GM23338 (cell line): ENCODE measurements at places on chromosomes 13 and 19.

DNA sequence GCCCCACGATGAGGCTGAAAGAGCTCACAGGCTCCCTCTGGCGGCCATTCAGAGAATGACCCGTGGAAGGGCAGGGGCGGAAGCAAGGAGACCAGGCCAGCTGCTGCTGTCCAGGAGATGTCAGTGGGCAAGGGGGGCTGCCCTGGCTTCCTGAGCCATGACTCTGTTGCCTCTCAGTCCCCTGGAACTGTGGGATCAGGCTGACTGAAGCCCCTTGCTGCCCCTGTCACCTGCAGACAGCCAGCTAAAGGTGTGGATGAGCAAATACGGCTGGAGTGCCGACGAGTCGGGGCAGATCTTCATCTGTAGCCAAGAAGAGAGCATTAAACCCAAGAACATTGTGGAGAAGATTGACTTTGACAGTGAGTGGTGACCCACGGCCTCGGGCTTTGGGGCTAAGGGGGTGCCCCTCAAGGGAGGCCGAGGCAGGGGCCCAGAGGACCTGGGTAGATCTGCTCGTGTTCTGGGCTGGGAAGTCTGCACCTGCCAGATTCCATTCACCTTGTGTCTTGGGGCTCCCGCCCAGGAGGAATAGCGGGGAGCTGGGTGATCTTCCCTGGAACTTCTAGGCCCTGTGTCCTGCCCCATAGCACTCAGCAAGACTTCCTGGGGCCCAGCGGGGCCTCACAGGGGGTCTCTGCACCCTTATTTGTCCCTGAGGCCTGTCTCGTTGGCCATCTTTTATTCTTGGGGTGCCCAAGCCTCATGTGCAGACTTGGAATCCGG is 12.5 kb upstream of the ACTN4 start:
- DNase-seq, result peak; percentile 73

DNA sequence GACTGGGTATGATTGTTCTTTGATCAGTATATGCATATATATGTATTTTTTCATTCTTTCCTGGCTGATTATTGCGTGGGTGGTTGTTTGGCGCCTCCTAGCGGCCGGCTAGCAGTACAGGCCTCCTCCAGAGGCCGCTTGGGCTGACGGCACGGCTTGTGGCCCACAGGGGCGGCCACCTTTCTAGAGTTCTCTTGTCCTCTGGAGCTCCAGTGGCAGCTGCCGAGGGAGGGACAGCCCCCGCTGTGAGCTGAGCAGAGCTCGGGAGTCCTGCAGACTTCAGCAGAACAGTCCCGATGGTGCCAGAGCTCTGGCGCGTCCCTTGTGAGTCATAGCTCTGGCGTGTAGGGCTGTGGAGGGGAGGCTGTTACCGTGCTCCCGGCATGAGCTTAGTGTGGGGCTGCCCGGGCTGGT is 22.5 kb upstream of the ZNF429 start:
- DNase-seq, result peak; percentile 83

DNA sequence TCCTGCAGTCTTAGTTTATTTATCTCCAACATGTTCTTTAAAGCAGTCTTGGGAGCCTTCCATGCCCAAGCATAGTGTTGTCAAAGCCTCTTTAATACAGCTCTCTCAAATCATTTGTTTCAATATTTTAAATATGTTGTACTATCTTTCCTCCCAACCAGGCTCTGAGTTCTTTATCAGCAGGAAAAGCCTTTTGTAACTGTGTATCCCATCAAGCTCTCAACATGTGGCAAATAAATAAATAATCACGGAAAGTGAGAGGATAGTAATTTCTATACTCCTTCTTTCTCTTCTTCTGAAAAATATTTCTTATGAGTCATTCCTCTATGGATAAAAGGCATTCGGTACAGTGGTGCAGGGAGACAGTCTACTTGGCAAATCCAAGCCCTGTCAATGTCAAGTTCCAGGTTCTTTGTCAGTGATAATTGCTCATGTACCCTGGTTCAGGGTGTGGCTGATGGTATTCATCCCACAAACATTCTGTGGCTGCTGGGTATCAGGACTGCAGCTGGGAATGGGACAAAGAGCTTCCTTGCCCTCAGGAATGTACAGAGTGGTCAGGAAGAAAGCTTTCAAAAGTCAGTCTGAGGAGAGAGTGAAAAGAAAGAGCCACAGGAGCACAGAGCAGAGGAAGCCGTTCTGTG is 384.3 kb downstream of the EFNB2 start:
- DNase-seq, result peak; percentile 51

DNA sequence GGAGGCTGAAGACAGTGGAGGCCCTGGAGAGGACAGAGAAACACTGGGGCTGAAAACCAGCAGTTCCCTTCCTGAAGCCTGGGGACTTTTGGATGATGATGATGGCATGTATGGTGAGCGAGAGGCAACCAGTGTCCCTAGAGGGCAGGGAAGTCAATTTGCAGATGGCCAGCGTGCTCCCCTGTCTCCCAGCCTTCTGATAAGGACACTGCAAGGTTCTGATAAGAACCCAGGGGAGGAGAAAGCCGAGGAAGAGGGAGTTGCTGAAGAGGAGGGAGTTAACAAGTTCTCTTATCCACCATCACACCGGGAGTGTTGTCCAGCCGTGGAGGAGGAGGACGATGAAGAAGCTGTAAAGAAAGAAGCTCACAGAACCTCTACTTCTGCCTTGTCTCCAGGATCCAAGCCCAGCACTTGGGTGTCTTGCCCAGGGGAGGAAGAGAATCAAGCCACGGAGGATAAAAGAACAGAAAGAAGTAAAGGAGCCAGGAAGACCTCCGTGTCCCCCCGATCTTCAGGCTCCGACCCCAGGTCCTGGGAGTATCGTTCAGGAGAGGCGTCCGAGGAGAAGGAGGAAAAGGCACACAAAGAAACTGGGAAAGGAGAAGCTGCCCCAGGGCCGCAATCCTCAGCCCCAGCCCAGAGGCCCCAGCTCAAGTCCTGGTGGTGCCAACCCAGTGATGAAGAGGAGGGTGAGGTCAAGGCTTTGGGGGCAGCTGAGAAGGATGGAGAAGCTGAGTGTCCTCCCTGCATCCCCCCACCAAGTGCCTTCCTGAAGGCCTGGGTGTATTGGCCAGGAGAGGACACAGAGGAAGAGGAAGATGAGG is 1.5 kb downstream of the PPP1R15A start:
- no peak for DNase-seq

DNA sequence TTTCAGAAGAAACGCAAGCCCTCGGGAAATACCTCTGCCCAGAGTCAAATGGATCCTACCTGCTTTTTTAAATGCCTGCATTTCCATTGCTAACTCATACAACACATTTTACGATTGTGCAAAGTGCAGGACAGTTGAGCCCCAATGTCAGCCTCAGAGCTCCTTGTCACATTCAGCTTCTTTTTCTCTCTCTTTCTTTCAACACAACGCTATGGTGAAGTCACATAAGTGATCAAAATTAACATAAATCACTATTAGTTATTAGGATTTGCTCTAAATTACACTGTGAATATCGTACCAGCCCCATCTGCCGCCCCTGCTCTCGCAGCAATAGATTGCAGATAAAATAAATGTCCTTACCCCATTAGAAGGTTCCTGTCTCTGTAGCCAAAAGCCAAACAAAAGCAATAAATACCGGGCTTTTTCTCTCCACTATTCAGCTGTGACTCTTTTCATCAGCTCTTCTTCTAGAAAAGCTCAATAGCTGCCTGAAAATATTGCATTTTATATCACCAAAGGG is 8.8 kb downstream of the POU4F1 start:
- no peak for DNase-seq

- DNase-seq, result no peak
Measured at GRCh38 chr13:42075517-42075916, 27.1 kb downstream of the DGKH start.

DNA sequence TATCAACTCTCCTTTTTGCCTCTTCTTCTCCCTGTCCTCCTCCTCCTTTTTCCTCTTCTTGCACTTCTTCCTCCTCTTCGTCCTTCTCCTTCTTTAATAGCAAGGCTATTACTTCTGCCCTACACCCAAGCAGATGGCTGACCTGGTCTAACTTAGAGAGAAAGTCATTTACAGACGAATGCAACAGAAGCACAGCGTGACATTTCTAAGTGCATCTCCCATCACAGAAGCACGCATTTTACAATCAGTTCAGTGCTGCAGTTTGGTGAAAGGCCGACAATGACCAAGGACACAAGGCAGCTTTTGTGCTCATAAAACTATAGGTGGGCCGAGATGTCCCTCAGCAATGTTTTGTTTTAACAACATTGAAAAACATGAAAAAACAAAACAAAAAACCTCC is 231.5 kb downstream of the FGF14 start:
- no peak for DNase-seq

DNA sequence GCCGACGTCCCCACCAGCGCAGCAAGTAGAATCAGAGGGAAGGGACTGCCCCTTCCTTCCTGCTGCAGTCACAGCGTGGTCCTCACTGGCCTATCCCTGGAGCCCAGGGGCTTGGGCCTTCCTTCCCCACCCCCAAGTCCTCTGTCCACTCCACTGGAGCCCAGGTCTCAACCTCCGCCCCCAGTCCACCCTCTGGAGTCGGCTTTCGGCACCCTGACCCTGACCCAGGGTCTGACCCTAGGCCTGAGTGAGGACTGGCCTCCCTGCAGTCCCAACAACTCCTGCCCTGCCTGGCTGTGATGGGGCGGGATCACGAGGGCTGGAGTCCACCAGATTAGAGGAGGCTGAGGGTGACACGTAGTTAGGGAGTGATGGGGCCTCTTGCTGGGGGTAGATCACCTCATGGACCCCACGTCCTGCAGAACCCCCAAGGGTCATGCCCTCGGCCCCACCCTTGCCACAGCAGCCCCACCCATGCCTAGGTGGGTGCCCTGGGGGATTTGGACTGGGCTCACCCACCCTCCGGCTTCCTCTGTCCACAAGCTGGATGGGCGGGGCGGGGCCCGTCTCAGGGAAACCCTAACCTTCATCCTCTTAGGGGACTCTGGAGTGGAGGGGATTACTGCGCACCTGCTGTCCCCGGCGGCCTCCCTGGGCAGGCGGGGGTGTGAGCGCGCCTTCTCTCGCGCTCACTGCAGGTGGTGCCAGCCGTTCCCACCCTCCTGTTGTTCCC is 3.8 kb downstream of the RAX2 start:
- DNase-seq, result no peak

- DNase-seq, result no peak
Measured at GRCh38 chr13:53058065-53058679, 29.6 kb downstream of the OLFM4 start.

- DNase-seq, result peak; percentile 91
Measured at GRCh38 chr19:46265217-46265828, 31.5 kb upstream of the HIF3A start.

DNA sequence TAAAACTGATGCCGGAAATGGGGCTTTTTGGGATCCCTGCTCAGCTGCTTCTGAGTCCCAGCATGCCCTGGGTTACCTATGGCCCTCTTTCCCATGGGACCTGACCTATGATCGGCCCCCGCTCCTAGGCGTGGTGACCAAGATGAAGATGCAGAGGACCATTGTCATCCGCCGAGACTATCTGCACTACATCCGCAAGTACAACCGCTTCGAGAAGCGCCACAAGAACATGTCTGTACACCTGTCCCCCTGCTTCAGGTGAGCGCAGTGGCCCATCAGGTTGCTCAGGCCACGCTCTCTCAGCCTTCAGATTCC is 1.5 kb downstream of the RPS11 start:
- no peak for DNase-seq

GRCh38 chr13:23231241-23231640 is 50.5 kb downstream of the SGCG start:
- DNase-seq, result no peak

DNA sequence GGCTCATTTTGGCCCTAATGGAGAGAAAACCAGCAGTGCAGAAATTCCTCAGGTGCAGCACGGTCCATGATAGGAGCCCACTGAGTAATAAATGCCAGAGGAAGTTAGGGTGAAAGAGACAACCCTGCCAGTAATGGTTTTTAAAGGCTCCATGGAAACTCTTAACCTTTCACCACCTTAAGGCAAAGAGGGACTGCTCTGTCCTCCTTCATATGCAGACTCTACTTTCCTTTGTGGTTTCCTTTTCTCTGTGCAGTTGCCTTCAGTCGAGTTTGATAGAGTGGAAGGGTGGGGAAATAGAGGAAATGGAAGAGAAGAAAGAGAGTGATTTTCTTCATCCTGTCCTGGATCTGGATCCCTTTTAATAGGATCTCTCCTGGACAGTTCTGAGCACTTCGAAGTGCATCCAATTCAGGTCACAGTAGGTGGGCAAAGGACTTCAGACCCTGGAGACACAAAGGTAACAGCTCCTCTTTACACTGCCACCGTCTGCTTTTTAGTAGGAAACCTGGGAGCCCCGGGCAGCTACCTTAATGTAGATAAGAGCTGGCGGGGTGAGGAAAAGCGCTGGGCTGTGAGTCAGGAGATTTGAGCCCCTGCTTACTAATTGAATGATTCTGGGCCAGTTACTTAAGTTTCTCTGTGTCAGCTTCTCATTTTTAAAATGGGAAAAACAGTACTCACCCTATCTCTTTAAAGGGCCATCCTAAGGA is 294.8 kb downstream of the KCNRG start:
- peak; percentile 27 for DNase-seq

- no peak for DNase-seq
Measured at GRCh38 chr13:77034881-77035280, 7.9 kb upstream of the FBXL3 start.
